Activated gamma-delta T cell (primary cell): ENCODE measurements at places on chromosomes 2 and 18.

DNA sequence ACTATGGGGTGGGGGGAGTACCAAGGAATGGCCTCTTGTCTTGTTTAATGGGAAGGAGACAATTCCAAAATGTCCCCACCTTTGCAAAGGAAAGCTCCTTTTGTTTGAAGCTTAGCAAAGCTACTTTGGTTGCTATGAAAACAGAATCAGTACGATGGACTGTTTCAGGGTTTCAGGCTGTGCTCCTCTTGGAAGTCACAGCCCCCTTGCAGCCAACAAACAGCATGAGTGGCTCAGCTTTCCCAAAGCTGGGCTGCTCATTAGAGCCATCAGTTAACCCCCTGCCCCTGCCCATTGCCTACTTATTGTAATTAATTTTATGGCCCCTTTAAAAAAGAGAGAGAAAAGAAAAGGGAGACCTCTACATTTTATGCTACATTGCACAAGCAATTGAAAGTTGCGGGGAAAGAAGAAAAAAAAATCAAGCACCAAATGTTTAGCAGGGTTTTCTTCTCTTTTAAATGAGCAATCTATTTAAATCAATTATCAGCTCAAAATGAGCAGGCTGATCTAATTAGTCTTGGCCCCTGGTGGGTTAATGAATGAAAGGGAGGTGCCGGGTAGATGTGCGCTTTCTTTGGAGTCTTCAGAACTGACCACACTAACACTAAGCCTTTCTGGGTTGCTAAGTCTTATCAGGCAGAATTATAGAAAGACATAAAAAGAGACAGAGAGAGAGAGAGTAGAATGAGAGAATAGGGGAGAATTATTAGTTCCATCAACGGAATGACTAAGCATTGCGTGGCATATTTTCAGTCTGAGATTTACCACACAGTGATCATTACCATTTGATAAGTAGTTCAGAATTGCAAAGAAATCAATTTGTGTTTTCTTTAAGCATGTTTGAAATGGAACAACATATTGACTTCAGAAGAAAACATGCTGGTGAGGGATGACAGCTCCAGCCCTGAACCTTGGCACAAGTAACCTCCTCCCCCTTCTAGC, 284.9 kb downstream of the INSIG2 start:
- DNase-seq, result no peak

- DNase-seq, result no peak
Observed at GRCh38 chr18:27073404-27073830, 111.7 kb downstream of the CHST9 start.

DNA sequence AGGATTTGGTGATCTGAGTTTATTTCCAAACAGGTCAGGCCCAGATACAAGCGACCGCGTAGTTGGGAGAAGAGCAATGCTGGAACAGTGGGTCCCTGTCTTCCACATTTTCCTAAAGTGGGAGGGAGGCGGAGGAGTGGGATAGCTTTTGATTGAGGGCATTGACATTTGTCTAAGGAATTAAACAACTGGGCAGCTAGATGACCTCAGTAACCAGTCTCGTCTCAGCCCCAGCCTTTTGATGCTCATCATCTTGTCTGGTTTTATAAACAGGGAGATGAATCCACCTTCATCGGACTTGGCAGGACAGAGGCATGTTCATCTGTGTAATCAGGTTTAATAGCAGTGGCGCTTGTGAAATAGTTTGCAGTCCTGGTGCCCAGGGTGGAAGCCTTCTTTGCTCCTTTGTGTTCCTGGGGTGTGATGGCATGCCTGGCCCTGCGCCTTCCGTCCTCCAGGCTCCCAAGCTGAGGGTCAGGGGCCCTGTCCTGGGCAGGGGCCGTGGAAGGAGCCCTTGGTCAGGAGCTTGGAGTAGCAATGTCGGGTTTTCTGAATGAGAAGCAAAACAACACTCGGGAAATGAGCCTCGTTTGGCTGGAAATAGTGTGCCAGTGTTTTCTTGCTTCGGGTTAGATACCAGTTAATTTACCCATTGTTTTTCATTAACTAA, 193.8 kb downstream of the FAM210A start:
- no peak for DNase-seq

DNA sequence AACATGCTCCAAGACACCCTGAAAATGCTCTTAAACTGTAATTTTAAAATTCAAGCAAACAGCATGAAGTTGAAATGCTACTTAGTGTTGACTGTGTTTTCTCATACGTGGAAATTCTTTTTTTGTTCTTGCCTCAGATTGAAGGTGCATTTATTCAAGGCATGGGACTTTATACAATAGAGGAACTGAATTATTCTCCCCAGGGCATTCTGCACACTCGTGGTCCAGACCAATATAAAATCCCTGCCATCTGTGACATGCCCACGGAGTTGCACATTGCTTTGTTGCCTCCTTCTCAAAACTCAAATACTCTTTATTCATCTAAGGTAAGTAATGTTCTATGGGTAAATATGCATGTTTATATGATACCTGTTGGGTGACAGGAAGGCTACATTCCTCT, 82.7 kb downstream of the AOX1 start:
- DNase-seq, result no peak

GRCh38 chr2:104658144-104658835, 195.6 kb upstream of the POU3F3 start:
- no peak for DNase-seq

DNA sequence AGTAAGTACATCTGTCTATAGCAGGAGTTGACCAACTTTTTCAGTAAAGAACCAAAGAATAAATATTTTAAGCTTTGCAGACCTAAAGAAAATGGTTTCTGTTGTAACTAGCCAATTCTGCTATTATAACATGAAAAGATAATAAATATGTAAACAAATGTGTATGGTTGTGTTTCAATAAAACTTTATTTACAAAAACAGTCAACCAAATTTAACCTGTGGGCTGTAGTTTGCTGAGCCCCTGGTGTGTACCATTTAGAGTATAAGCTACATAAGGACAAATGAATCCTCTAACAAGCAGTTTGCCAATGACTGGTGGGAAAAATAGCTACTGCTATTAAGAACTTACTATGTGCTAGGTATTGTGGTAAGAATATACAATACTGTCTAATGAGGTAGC, 79.4 kb downstream of the MAIP1 start:
- no peak for DNase-seq

DNA sequence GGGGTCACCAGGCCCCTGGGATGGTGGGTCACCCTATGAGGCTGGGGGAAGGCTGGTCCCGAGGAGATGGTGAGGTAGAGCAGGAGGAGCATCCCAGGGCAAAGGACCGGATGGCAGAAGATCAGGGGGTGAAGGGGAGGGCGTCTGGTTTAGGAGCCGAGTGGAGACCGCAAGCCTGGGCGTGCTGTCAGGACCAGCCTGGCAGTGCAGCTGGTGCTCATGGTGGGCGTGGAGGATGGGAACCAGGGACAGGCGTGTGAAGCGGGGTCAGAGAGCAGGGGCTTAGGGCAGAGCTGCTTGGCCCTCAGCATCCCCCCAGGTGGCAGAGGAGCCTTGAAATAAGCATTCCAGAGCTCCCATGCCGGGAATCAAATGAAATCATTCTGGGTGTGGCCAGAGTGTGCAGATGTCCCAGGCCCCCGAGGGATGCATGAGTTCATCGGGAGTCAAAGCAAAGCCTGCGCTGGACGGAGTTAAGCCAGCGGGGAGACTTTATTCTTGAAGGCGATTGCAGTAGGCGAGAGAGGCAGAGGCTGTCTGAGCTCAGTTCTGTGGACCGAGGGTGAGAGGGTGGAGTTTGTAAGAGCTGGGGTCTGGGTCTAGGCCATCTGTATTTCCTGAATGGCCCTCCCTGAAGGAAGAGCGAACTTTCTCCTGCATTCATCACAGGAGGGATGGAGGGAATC, 33.1 kb upstream of the MBP start:
- no peak for DNase-seq

DNA sequence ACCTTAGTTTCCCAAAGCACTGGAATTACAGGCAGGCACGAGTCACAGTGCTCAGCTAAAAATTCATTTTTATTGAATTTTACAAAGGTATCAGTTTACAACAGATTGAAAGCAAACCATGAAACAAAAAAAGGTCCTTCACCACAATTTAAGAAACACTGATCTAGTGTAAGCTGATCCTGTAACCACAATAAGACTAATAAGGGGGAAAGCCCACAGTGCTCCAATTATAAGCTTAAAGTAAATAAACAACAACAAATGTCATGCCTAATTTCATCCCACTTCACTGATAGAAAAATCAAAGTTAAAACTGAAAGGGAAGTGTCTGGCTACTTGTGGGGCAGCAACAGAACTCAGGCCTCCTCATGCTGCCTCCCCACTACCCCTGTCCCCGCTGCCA, 49.2 kb downstream of the ICA1L start:
- no peak for DNase-seq

- DNase-seq, result no peak
Observed at GRCh38 chr2:102139851-102140250, 2.7 kb upstream of the IL1R1 start.

GRCh38 chr2:149720615-149721014, 133.0 kb upstream of the MMADHC start:
- no peak for DNase-seq

DNA sequence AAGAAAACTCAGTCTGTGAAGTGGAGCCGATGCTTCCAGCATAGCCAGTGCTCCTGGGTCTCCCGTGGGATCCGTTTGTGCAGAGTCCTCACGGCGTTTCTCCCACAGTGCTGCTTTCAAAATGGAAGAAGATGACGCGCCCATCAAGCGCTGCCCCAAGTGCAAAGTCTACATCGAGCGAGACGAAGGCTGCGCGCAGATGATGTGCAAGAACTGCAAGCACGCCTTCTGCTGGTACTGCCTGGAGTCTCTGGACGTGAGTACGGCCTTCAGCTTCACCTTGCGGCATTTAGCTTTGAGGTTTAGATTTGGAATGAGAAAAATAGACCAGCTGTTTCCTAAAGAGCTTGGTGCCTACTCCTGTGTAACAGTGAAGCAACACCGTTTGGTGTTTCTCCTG, 107.0 kb downstream of the RNF144A start:
- no peak for DNase-seq

GRCh38 chr2:199810422-199811171, 40.4 kb downstream of the FTCDNL1 start:
- no peak for DNase-seq

DNA sequence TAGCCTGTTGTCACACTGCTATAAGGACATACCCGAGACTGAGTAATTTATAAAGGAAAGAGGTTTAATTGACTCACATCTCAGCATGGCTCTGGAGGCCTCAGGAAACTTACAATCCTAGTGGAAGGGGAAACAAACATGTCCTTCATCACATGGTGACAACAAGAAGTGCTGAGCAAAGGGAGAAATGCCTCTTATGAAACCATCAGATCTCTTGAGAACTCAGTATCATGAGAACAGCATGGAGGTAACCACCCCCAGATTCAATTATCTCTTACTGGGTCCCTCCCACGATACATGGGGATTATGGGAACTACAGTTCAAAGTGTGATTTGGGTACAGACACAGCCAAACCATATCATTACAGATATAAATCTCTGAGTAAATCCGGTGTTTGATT, 148.7 kb downstream of the PRPF40A start:
- no peak for DNase-seq

DNA sequence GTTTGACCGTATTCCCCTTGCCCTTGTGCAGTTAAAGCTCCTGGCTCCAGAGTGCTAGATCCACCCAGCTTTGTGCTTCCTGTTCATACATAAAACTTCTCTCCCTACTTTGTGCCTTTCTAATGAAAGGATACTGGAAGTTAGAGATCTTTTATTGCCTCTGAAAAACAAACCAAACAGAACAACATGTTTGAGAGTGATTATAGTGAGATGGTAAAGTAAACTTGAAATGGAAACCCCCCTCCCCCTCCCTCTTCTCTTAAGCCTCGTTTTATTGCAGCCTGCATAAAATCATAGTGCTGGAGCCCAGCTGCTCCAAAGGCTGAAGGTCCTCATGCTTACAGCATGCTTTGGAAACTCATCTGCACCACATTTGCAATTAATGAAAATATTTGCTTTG, 125.1 kb downstream of the TANC1 start:
- DNase-seq, result no peak

GRCh38 chr2:240567872-240568677, at the start of gene RNPEPL1:
Gene RNPEPL1 (plus strand): TSS chr2:240568484. CDS start chr2:240568587, 103 bp downstream.
- peak; percentile 62 for DNase-seq

GRCh38 chr2:143051465-143051864, 77.8 kb upstream of the ARHGAP15 start:
- no peak for DNase-seq

GRCh38 chr2:26195040-26195984, 22.4 kb downstream of the GAREM2 start:
- no peak for DNase-seq

DNA sequence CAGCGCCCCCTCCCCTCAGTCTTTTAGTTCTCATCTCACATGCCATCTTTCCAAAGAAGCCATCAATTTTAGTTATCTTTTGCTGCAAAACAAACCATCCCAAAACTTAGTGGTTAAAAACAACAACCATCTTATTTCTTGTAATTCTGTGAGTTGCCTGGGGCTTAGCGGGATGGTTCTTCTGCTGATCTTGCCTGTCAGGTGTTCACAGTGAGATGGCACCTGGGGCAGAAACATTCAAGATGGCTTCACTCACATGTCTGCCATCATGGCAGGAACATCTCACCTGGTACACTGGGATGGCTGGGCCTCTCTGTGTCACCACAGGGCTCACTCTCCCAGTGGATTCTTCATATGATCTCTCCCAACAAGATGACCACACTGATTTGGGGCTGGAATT, 144.5 kb upstream of the MSH6 start:
- no peak for DNase-seq

GRCh38 chr2:69965756-69966445, 4.5 kb upstream of the ASPRV1 start:
- no peak for DNase-seq

GRCh38 chr18:54734059-54734458, 94.2 kb upstream of the RAB27B start:
- no peak for DNase-seq

GRCh38 chr2:20173496-20174402, 51.2 kb downstream of the SDC1 start:
- no peak for DNase-seq

DNA sequence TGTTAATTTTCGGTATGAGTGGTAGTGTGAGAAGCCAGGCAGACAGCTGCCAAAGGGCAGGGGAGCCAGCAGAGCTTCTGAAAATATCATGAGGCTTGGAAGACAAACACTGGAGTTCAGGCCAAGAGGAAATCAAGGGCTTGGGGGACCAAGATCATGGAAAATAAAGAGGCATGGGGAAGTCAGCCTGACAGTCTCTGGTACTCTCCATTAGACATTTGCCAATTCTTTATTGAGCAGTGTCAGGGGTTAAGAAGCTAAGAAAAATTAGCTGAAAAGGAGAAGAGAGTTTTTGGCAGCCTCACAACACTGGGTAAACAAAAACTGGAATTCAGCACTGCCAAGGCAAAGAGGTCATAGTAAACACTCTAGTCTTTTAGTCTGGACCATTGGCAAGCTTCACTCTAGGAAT, 612.7 kb downstream of the EPHA4 start:
- DNase-seq, result no peak
